ENCODE measurements at places on chromosomes 11 and 22. TPM values are rescaled to one million over a fixed set of nuclear protein-coding genes. Genes with fewer than 3 reads are reported as not detected.

MUC2 gene
- not detected for total RNA-seq

OR56A1 gene
- total RNA-seq: not detected

GPHA2 gene
- not detected for total RNA-seq

NCAM1 gene
- total RNA-seq: 1.6 TPM

P2RX6 gene
- total RNA-seq: 20.8 TPM

IGLL1 gene
- total RNA-seq: not detected

TNNT3 gene
- 0.33 TPM for total RNA-seq

CSF2RB gene
- total RNA-seq: 0.52 TPM

FXYD2 gene
- total RNA-seq: not detected

SYT13 gene
- total RNA-seq: under 0.01 TPM

CRYBB3 gene
- total RNA-seq: not detected

MUC5AC gene
- not detected for total RNA-seq

B3GAT1 gene
- total RNA-seq: not detected
